A549 (cell line): ENCODE measurements at places on chromosomes 6 and 20. TPM values are rescaled to one million over a fixed set of nuclear protein-coding genes. Genes with fewer than 3 reads are reported as not detected.

GRCh38 chr20:61162451-61162850, 89.6 kb upstream of the CDH4 start:
- no peak for DNase-seq

DNA sequence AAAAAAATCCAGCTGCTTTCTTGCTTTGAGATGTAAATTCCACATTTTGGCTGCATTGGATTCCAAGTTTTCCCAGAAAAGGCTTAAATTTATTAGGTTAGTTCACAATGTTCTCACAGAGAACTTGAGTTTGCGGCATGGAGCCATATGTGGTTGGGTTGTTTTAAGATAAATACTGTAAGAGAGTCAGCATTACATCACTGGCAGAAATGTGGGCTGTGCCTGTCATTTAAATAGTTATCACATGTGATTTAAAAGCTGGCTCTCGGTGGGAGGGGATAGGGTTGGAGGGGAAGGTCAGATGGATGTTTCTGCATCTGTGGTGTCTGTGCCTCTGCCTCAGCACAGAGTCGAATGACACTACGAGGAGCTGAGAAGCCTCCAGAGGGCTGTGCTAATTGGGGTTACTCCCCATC, 73.8 kb upstream of the SCP2D1 start:
- no peak for DNase-seq

GRCh38 chr6:129691709-129692108, 18.3 kb downstream of the ARHGAP18 start:
- DNase-seq: no peak

The ME1 gene
- polyA plus RNA-seq: 55.0 to 60.6 TPM (median 60.2 TPM) in 3 replicates

- no peak for DNase-seq
Measured at GRCh38 chr6:81814370-81815076, 62.0 kb upstream of the TENT5A start.

DNA sequence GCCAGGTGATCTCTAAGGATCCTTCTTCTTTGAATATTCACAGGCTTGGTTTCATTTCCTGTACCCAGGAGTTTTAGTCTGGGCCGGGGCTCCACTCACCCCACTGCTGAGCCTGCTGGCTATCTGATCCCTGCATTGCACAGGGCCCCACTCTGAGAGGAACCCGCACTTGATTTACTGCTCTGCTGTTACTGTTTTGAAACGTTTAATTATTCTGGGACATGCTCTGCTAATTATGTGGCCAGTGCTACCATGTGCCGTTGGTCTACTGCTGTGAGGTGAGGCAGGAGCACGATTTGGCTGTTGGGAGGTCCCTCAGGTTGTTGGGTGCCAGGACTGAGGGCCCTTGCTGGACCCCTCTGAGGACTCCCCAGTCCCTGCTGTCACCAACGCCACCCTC, 108.7 kb upstream of the SIRPA start:
- no peak for DNase-seq
